Right ventricle myocardium inferior (tissue), 1 donor: ENCODE measurements at places on chromosomes 3 and 15.

GRCh38 chr3:143252931-143253330 is 133.4 kb downstream of the CHST2 start:
- no peak for DNase-seq

DNA sequence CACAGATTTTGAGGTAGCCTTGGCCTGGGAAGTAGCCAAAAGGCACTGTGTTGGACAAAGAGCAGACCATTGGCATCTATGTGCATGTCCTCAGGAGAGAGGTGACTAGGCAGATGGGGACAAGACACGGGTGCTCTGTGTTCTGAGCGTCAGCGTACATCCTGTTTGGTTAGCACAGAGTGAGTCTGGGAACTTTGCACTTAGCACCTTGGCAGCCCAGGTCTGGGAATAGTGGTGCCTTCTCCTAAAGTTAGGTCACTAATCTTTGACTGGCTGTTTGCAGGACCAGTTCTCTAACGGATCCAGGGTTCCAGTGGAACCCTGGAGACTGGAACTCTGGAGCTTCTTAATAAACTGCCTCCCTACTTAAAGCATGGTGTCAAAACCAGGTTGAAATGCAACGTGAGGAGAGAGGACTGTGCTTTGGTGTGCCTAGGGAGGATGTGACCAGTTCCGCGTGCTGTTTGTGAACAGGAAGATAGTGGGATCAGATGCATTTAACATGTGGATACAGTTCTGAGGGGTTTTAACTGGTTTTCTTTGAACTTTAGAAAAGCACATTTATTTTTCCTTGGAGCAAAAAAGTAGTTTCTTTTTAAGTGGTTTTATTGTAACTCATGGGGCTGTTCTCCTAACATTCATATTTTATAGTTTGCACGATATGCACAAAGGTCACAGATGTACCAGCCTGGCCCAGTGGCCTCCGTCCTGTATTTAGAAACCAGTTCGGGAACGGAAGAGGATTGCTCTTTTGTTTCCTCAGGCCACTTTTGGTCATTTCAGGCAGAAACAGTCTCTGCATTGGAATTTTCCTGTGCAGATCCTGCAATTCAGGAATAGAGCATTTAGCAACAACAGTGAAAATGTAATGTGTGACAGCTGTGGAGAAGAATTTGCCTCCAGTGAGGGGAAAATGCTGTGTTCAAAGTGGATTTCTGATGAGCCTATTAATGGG is 48.8 kb downstream of the ABHD2 start:
- DNase-seq: no peak

DNA sequence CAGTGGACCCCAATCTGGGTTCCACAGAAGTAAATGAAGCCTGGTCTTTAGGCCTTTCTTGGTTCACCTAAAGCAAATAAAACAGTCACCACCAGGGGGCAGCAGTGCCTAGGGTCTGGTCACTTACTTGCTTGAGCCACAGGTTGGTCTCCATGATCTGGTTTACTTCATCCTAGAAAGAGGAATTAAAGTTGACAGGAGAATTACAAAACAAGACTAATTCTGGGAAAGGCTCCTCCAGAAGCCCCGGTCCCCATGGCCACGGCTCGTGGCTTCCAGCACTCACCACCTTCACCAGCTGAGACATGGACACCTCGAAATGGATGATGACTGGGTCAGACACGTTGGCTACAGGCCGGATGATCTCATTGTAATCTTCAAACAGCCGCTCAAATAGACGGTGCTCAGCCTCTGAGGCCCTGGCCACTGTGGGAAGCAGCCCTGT is 2.3 kb downstream of the CHRNA3 start:
- peak; percentile 81 for DNase-seq

GRCh38 chr15:30824518-30825195 is 79.1 kb upstream of the FAN1 start:
- DNase-seq: no peak

- no peak for DNase-seq
These were observed 13.3 kb downstream of the MYD88 start for GRCh38 chr3:38151667-38152265.

DNA sequence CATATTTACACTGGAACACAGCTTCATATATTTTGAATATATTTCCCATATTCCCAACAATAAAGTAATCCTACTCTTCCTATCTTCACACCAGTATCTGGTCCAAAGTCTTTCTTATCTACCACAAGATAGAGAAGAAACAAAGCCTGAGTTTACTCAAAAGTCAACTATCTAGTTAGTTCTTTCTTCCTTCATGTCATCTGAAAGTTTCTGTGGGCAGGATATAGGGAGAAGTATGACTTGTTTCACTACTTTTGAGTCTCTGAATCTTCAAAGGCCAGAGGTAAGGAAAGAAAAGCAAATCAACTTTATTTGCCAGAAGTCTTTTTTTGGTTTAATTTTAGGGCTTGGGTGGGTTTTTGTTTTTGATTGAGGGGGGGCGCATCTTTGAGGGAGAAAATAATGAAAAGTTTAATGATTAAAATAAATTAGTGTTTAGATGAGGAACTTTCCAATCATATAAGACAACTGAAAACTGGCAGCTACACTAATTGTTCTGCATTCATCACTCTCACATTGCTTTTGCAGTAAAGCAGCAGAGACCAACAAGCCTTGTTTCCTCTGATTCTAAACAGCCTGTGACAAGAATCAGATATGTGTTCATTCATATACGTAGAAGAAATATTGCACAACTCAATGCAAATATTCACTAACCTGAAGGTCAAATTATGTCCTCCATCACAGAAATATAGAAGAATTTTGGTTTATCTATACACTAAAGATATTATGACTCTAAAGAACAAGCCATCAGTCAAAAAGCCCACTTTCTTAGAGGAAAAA is 421.4 kb downstream of the SHQ1 start:
- DNase-seq: no peak

GRCh38 chr15:62932436-62932835 is 110.1 kb upstream of the TPM1 start:
- DNase-seq: no peak

DNA sequence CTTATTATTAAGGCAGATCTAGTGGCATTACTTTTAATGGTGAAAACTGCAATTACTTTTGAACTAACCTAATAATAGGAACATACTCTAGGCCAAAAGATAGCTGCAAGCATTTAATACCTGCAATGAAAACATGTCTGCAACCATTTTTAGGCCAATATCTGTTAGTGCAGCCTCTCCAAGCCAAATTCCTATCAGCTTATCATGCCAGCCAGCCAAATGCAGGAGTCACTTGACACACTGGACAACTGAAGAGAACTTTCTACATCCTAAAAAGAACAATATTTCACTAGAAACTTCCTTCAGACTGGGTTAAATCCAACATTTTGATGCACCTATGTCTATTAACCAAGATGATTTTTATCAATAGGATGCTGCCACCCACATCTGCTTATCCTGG is 33.8 kb downstream of the CCDC54 start:
- no peak for DNase-seq

- no peak for DNase-seq
These were observed 385.4 kb upstream of the SEMA6D start for GRCh38 chr15:47331829-47332393.

GRCh38 chr15:76391309-76391708 is 54.7 kb downstream of the ISL2 start:
- DNase-seq: no peak

DNA sequence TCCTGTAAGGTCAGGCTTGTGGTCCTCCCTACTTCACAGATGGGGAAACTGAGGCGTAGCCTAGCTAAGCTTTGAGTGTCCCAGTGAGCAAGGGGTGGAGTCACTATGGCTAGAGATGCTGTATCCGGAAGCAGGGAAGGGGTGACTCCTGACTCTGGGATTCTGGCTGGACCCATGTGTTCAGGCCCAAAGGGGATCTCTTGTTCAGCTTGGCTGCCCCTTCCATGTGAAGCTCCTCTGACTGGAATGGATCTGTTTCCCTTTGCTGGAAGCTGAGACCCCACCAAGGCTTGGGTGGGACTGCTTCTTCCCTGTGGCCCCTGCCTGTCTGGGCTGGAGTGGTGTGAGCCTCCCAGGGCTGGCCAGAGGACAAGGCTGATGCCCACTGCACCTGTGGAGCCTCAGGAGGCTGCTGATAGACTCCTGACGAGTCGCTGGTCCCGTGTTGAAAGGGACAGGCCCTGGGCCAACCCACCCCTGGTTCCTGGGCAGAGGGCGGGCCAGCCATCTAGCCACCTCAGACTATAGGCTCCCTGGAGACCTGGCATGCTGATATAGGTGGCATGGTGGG is 1.0 kb downstream of the MAPKAPK3 start:
- DNase-seq: peak; percentile 82

DNA sequence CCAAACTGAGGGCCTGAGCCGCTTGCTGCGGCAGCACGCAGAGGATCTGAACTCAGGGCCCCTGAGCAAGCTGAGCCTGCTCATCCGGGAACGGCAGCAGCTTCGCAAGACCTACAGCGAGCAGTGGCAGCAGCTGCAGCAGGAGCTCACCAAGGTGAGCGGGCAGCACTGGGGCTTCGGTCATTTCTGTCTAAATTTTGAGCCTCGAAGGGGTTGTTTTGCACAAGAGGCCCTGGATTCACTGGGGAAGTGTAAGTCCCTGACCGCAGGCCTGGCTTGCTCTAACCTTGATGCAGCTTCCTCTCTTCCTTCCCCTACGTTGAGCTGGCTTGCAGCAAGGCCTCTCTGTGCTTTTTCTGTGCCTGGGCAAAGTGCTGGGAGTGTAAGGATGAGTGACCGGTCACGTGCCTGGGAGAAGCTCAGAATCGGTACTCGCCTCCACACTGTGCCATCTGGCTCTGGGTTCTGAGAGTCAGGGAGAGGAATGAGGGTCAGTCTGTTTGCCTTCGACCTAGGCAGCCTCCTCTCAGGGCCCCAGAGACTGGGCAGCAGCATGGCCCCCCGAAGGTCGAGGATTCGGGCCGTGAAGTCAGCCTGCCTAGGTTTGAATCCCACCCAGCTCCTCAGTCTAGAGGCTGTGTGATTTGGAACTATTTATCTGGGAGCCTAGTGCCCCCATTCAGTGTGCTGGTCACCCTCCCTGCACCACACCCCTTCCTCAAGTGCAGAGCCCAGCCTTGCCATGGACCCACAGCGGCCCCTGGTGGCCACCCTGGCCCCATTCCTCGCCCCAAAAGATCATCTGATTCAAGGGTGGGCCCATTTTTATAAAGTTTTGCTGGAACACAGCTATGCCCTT is 1.4 kb downstream of the FES start:
- peak; percentile 90 for DNase-seq

DNA sequence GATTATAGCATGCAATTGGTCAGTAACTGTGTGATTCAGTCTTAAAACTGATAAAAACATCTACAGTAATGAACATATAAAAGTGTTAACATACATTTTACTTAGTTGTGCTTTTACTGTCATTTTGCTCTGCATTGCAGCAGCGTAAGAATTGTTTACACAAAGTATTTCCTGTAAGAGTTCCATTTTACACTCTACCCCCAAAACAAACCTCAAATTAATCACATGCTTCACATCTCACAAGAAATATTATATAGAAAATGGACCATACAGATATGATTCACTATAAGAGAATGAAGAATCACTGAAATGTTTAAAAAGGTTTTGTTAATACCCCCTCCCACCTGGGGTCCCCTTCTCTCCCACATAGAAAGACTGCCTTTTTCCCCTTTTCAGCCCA is 225.9 kb upstream of the LRRN1 start:
- no peak for DNase-seq

DNA sequence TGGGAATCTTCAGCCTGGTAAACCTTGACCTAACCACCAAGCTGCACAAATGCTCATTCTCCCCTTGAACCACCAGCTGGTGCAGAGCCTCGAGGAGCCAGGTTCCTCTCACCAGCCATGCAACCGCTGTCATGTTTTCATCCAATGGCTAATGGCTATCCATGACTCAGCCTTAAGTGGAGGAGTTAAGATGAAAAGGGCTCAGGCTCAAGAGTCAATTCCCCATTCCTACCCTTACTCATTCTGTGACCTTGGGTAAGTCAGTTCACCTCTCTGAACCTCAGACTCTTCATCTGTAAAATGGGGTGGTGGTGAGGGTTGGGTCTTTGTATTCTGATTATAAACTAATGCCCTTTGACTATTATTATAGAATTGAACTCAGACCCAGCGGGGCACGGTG is 515.6 kb downstream of the SHQ1 start:
- no peak for DNase-seq

- no peak for DNase-seq
These were observed 20.5 kb downstream of the ATP8B4 start for GRCh38 chr15:50098545-50098944.

GRCh38 chr3:53473422-53473821 is 21.0 kb upstream of the CACNA1D start:
- no peak for DNase-seq

- no peak for DNase-seq
These were observed 20.6 kb upstream of the TRAK1 start for GRCh38 chr3:42070524-42070923.

GRCh38 chr3:52831500-52832301 is 1.2 kb upstream of the ITIH4 start:
- peak; percentile 69 for DNase-seq

DNA sequence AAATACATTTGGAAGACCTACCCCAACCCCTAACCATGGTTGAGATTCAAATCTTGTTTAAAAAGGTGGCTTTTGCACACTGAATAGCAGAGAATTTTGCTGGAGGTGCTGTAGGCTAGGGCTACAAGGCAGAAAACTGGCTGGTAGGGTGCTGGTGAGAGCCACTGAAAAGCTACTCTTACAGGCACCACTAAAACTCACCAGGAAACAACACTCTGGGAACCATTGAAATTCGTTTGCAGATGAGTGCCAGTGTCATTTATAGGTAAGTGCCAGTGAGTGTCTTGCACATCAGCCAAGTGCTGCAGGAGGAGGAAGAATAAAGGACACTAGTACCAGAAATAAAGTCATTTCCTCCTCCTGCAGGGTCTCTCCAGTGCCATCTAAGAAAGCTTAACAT is 610.2 kb downstream of the ZNF385D start:
- DNase-seq: no peak

GRCh38 chr15:67670647-67671305 is 128.3 kb downstream of the MAP2K5 start:
- DNase-seq: no peak

GRCh38 chr3:175737646-175738572 is 878.8 kb downstream of the NAALADL2 start:
- DNase-seq: no peak

DNA sequence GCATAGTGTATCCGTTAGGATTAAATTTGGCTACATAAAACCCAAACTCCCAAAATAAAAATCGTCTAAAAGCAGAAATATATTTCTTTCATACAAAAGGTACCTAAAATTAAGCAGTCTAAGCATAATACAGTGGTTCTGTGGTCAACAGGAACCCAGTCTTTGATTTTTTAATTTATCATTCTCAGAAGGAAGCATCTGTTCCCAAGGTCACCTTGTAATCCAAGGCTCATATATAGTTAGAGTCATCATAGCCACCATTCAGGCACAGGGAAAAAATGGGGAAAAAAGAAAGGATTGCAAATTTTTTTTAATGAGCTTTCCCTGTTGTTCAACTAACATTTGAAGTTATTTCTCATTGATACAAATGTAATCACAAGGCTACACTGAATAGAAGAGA is 983.2 kb downstream of the PLOD2 start:
- DNase-seq: no peak
